ENCODE measurements at places on chromosomes 2 and 18.

- no peak for DNase-seq
These were observed 156.4 kb upstream of the KLHL14 start for GRCh38 chr18:32929213-32929612.

GRCh38 chr2:17058772-17059402 lies 393.3 kb upstream of the CYRIA start:
- DNase-seq, result no peak

DNA sequence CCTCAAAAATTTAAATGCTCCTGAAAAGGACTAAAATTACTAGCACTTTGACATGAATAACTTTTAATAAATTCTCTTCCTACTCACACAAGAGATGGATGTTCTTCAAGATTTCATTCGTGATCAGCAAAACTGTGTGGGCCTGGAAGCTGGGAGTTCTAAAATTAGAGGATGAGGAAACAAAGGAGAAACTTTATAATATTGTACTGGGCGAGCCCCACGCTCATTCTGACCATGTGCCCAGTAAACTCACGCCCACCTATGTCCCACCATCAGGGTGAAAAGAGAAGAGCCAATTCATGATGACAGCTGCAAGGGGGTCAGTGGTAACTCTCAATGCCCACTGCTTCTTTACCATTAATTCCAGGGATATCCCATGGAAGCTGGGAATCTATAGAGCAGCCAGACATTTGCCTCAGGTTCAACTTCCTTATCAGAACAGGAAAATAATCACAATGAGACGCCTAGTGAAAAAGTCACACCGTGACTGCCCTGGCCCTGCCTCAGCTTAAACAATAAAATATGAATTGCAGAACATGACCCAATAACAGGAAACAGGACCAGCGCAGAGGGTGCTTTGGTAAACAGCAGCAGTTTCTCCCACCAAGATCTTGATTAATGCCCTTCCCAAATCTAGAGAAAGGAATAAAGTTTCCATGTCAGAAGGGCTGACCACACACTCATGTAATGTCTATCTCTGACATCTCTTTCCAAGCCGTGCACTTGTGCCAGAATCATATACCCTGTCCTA lies 438.6 kb downstream of the TXNL1 start:
- DNase-seq, result no peak

DNA sequence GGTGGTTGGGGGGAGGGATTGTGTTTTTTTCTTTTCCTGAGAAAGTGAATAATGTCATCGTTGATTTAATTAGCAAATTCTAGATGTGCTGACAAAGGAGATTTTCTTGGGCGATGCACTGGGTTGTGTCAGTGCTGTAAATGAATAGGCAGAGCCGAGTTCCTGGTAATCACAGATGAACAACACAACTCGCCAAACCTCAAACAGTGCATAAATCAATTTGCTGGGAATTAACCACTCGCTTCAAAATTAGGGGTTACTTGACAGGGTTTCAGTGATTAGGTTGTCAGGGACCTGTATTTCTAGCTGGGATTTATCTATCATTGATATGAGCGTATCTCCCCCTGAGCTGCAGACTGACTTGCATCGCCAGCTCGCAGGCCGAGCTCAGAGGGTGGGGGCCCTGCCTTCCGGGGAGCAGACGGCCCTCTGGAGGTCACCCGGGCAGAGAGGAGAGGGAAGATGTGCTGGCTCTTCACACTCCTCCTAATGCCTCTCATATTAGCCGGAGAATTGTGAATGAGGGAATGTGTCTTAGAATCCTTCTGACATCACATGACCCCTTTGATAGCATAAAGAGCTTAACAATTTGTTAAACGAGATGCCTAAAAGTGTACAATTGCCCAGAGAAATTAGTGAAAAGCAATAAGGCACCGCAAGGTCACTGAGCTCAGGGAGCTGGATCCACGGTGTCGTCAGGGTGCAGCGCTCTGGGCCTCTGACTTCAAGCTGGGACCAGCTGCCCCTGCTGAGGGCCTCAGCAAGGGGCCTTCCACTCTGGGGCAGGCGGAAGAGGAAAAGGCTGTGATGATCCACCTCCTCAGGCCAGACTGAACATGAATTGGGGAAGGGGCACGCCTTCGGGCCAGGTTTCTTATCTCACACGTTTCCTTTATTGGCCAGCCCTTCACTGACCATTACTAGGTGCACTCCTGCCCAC lies 48.9 kb downstream of the SMIM21 start:
- DNase-seq, result no peak

DNA sequence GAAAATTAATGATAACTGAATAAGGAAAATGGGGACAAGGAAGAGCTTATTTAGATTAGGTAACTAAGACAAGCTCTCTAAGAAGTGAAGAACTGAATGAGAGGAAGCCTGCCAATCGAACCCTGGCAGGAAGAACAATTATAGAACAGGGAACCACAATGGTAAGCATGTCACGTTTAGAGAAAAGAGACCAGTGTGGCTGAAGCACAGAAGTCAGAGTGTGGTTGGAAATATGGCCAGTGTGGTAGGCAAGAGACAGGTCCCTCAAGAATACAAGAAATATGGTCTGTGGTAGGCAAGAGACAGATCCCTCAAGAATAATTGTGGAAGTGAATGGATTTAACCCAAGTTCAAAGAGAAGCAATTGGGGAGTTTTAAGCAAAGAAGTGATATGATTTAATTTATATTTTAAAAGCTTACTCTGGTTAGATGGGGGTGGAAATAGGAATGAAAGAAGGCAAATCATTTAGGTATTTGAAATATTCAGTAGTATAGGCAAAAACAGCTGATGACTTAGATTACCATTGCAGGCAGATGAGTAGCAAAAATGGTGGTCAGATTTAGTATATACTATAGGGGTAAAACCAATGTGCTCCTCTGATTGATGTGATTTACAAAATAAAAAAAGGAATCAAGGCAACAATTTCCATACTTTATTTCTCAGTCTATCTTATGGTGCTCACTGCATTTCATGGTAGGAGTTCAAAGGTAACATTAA lies 38.8 kb upstream of the ERMN start:
- DNase-seq, result no peak

GRCh38 chr2:127535918-127536317 lies 435 bp downstream of the MYO7B start:
- DNase-seq, result no peak

DNA sequence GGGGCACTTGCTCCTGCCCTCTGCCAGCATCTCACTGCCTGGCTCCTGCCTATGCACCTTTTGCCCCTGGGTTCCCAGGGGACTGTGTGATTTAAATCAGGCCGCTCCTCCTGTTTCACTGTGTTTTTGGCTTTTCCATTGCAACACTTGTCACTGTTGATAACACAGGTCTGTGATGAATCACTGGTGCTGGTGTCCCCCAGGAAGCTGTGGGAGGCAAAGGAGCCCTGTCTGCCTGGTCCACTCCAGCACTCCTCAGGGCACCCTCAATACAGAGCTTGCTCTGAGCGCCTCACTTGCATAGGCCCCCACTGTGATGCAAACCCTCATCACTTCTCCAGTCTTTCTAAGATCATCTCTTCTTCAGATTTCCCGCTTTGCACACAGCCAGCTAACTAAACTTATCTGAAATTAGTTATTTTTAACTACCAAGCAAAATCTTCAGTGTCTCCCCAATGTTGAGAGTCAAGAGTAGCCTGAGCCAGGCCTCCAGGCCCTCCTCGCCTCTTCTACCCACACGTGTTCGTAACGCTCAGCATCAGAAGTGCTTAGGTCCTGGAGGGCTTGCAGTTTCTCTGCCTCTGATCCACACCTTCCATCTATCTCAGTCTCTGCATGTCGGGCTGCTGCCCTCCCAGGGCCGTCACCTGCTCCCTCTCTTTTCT lies 2.8 kb downstream of the TMEM18 start:
- DNase-seq, result no peak

DNA sequence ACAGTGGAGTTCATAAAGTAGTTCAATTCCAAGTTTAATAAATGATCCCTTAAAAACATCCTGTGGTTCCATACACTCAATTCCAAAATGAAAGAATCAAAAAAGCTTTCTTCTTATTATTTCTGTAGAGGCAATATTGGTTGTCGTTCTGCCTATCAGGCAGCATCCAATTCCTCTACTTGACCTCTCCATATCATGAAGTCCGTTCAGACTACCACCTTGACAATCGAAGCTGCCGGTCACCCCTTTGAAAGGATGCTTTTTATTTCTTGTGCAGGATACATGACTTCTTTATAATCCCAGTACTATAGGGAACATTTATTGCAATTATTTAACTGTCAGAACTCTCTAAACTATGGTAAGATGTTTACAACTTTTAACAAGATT lies 3.3 kb upstream of the KCTD1 start:
- no peak for DNase-seq

DNA sequence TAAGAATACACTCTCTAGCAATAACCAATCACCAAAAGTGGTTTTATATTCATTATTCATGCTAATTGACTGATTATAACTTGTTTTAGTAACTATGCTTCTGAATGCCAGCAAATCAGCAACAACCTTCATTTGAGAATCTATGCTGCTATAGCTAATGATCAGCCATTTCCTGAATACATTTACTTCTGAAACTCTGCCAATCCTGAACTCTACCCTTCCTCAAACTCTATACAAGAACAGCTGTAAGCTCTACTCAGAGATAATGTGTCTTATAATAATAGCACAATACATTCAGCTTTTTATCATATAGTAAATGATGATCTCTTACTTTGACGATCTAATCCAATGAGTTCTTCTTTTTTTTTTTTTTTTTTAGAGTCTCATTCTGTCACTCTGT lies 85.7 kb upstream of the EPAS1 start:
- DNase-seq, result no peak

- no peak for DNase-seq
These were observed 37.0 kb downstream of the CTIF start for GRCh38 chr18:48575658-48576456.

DNA sequence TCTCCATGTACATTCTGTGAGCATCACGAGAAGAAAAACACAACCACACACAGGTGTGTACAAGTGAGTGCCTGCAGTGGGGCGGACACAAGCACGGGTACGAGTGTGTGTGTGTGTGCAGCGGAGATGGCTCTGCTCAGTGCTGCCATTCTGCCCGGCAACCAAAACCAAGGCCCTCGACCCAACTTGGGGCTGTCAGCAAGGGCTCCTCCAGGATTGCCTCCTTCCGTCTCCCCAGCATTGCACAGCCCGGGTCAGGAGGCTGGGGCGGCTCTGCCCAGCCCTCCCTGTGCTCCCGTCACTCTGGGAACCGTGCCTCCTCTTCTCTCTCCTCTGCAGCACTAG lies 66.5 kb downstream of the PXDN start:
- peak; percentile 65 for DNase-seq

- no peak for DNase-seq
These were observed 532.1 kb downstream of the SOX11 start for GRCh38 chr2:6224267-6224666.

GRCh38 chr2:172083628-172084394 lies 1.5 kb upstream of the DLX1 start:
- no peak for DNase-seq

DNA sequence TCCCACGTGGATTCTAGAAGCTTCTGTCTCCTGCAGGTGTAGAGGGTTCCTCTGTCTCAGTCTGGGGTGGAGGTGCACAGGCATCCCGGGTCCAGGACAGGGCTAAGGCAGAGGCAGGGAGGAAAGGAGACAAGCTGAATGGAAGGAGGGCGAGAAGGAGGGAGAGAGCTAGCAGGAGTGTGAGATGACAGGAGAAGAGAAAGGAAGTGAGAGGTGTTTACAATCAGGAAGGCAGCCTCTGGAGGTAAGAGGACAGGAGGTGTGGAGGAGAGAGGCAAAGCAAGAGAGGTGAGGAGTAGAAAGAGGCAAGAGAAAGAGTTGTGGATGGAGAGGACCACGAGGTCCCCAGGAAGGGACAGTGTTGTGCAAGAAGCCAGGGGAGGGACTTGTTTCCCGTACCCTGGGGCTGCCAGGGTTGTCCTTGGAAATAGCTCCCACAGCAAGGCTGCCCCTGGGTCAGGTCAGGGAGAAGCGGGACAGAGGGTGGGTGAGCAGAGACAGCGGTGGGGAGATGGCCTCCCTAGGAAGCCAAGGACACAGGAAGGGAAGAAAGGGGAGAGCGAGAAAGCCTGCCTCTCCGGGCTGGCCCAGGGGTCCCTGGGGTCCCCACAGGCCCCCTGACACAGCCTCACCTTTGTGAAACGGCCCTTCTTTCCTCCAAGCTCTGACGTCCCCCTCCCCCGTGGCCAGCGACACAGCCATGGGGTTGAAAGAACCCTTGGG lies 136.9 kb downstream of the CYP26B1 start:
- no peak for DNase-seq

- no peak for DNase-seq
These were observed 68.6 kb downstream of the EXOC6B start for GRCh38 chr2:72757177-72757775.

DNA sequence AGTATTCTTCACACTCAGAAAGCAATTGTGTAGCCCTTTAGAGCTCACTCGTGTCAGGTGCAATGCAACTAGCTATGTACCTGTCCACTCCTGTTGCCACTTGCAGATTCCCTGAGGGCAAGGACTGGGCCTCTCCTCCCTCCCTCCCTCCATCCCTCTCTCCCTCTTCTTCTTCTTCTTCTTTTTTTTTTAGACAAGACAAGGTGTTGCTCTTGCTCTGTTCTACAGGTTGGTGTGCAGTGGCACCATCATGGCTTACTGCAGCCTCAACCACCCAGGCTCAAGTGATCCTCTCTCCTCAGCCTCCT lies 119.7 kb downstream of the ACKR3 start:
- DNase-seq, result no peak

- no peak for DNase-seq
These were observed 147.6 kb upstream of the ITGA6 start for GRCh38 chr2:172279813-172280212.

DNA sequence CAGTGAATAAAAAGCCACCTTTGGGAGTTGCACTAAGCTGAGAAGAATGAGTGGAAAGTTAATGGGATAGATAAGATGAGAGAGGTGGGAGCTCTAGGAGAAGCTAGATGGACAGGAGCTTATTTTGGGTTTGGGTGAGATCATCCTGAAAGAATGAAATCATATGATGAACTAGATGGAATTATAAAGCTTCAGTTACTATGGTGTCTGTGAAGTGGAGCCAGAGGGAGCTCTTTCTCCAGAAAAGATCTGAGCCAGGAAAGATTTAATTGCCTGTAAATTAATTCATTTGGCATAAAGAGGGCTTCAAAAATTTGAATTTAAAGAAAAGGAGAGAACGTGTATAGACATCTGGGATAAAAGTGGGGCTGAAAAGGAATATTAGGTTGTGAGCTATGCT lies 10.3 kb downstream of the DNAH6 start:
- DNase-seq, result no peak

- no peak for DNase-seq
These were observed 75.6 kb downstream of the ICOS start for GRCh38 chr2:204012072-204012653.

- no peak for DNase-seq
These were observed 112.5 kb downstream of the ZNF532 start for GRCh38 chr18:58977223-58977622.

- no peak for DNase-seq
These were observed 585.8 kb downstream of the CNTNAP5 start for GRCh38 chr2:124610866-124611265.
